ENCODE measurements at places on chromosomes 5 and 9.

DNA sequence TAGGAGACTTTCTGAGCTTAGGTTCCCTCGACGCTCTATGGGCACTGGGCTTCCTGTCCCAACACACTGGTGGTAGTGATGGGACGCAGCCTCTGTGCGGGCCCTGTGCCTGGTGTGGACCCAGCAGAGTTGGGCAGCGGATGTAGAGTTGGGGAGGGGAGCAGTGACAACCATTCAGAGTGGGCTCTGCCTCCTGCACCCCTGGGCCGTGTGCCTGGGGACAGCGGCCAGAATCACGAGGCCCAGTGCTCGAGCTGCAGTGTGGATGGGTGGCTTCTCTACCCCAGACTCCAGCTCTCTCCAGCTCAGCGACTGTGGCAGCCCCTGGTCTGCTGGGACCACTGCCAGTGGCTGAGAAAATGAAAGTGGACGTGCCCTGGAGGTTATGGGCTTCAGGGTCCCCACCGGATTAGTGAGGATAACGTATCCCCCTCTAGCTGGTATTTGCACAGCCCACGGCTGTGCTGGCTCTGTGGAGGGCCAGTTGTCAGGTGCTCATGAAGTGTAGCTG, 18.6 kb downstream of the RXRA start:
- DNase-seq, result no peak

- no peak for DNase-seq
Observed at GRCh38 chr9:545480-545879, 296.0 kb upstream of the DMRT1 start.

DNA sequence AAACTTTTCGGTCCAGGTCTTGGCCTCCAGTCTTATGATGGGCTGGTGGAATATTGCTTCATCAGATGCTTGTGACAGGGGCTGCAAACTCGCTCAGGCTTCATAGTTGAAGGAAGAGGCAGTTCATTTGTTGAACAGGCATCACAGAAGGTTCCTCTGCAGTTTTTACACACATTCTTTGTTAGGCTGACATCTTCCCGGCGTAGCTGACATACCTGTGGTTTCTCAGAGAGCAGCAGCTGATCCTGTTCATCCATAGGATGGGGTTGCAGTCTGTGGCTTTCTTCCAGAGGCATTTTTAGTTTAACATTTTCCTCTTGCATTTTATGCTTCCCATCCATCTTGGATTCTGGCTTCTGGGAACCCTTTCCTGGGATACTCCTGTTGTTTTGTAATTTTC, 1255.2 kb downstream of the EFNA5 start:
- DNase-seq, result no peak

DNA sequence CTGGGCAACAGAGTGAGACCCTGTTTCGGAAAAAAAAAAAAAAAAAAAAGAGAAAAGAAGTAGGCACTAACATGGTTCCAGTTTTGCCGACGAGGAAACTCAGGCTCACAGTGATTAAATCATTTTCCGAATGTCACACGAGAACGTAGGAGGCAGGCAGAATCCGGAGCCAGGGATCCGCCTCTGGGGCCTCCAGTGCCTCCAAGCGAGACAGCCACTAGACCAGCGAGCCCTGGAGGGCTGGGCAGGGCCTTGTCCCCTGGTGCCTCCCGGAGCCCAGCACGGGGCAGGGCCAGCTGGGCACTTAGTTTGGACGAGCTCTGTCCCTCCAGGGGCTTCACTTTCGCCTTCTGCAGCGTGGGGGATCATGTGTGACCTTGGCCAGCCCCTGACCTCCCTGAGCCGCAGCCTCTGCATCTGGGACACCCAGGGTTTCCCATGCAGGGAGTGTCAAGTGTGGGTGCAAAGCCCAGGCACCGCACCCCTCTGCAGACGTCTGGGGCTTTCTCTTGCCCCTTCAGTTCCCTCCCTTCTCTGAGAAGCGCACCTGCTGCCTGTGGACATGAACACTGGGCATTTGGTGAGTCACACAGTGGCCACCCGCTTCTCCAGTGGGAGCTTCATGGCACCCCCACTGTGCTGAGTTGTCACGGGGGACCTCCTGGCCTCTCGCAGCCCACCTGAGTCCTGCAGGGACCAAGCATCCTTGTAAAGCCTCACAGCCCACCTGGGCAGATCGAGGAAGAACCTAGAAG, 80.3 kb downstream of the RXRA start:
- DNase-seq, result no peak

DNA sequence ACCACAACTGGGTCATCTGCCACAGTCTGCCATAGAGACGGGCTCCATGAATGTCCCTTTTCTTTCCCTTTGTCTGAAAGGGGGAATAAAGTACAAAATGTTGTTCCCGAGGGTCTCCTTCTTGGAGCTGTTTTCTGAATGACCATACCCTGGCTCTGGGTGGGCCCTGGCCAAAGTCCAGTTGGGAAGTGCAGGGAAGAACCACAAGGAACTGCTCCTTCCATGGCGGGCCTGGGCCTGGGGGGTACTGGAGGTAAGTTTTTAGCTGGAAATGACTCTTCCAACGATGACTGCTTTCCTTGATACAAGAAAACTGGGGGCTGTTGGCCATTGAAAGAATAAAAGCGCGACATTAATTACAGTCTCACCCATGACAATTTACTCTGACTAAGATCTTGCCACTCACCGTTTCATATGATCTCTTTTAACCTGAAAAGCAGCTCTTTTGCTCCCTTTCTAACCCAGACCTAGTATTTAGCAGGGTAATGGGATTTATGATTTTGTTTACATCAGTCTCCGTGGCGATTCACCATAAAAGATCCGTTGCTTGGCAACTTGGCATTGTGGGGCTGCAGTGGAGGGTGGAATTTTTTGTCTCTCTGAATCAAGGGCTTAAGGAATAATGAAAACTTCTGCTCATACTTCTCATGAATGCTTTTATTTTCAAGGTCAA, 89.2 kb upstream of the PTCH1 start:
- DNase-seq, result peak; percentile 78

- no peak for DNase-seq
Observed at GRCh38 chr9:92649007-92649406, 20.9 kb downstream of the IPPK start.

DNA sequence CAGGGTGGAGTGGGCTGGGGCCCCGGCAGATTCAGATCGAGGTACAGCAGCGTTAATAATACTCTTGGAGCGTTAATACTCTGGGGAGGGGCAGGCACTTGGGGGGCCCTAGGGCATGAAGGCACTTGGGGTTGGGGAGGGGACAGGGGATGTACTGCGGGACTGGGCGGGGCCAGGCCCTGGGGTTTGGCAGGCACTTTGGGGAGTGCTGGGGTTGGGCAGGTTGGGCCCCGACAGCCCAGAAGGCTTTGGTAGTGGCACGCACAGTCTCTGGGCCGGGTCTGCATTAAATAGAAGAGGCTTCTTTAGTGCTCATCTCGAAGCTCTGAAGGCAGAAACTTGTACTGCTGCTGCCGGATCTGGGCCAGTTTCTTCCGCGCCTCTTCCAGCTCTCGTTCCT, 7.8 kb upstream of the TPM2 start:
- DNase-seq, result no peak

GRCh38 chr5:90193185-90193822, 216.3 kb downstream of the CETN3 start:
- no peak for DNase-seq

GRCh38 chr9:114085387-114085789, 7.3 kb upstream of the AMBP start:
- no peak for DNase-seq

DNA sequence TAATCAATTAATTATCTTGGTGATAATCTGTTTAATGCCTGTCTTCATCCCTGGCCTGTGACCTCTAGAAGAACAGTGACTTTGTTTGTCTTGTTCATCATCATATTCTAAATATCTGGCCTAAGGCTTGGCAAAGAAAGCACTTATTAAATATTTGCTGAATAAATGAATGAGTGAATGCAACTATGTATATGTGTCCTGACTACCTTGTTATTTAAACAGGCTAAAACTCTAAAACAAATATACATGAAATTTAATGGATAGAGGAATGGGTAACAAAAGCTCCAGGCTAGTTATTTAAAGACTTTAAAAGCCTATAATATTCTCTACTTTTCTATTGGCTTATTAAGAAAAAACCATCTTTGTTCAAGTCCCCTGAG, 91.7 kb upstream of the CER1 start:
- DNase-seq, result no peak

DNA sequence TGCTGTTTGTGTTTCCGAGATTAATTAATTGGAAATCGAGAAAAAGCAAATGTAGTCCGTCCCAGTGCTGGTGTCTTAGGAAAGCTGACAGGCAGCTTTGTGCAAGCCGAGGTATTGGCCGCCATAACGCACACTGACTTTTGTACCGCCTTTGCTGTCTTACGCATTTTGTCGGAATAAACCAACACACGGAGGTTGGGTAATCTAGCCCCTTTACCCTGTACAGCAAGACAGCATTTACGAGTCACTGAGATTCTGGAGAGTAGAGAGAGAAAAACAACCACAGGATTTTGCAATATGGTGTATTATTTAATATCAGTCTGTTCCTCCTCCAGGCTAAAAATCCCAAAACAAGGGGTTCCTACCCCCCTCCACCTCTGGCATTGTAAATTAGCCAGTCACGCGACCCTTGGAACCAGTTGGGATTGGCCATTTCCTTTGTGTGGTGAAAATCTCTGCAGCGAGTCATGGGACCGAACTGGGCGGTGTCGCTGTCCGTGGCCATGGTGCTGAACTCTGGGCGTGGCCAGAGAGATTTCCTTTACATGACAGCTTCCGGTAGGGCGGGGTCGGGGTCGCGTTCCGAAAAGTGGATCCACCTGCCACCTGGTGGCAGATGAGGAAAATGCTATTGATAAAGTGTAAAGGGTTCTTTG, 10.3 kb upstream of the PCDHB1 start:
- peak; percentile 98 for DNase-seq

DNA sequence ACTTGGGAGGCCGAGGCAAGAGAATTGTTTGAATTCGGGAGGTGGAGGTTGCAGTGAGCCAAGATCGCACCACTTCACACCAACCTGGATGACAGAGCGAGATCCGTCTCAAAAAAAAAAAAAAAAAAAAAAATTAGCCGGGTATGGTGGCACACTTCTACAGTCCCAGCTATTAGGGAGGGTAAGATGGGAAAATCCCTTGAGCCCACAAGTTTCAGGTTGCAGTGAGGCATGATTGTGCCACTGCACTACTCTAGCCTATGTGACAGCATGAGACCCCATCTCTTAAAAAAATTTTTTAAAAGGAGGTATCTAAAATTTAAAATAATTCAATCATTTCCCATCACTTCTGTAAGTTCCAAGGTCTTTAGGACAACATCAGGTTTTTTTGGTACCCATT, 26.0 kb downstream of the PSIP1 start:
- no peak for DNase-seq

- DNase-seq, result no peak
Observed at GRCh38 chr5:91928754-91929521, 545.8 kb upstream of the ARRDC3 start.

DNA sequence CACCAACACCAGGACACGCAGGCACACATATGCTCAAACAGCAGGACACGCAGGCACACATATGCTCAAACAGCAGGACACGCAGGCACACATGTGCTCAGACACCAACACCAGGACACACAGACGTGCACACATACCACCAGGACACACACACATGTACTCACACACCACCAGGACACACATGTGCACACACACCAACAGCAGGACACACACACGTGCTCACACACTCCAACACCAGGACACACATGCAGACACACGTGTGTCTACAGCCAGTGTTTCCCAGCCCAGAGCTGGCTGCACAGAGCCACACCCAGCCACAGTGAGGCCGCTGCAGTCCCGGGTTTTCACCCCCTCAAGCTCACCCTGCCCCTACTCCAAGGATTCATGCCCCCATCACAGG, 25.0 kb upstream of the SLC12A7 start:
- no peak for DNase-seq

DNA sequence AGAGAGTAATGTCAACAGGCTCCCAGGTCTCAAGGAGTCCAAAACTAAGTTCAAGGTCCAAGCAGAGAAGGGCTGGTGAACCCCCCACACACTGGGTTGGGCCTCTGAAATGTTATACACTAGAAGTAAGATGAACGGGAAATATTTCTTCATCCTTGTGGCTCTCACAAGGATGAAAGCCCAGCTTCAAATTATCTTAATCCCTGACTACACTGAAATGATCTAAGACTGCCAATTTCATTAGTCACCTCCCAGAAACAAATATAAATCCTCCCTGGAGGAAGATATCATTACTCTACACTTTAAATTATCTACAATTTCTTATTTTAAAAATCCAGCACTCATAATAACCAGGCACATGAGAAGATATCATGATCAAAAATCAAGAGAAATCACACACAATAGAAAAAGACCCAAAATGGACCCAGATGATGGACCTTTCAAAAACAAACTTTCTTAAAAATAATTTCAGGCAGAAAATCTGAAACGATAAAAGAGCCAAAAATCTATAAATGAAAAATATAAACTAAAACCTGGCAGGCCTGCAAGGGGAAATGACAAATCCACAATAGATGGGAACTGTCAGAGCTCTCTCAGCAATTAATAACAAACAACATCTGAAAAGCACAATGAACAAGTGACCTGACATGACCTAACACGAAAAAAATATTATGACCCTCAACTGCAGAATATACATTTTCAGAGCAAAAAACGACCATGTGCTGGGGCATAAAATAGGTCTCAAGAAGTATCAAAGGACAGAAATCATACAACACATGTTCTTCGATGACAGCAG, 117.4 kb downstream of the GPR21 start:
- no peak for DNase-seq

DNA sequence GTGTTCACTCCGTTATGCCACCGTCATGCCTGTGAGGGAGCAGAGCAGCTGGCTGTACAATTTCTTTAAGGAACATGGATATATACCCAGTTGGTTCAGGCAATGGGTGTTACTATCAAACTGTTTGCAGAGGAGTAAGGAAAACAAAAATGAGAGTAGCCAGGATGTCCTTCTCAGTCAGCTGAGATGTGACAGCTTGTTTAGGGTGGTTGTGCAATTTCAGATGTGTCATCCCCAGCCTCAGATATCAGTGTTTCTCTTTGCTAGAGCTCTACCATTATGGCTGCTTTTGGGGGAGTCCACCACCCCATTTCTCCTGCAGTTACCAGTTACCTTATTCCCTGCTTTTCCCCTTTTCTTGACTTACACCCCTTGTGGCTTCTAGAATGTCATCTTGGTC, 135.2 kb upstream of the SLC24A2 start:
- no peak for DNase-seq

- DNase-seq, result no peak
Observed at GRCh38 chr5:56313004-56313531, 79.9 kb upstream of the ANKRD55 start.

GRCh38 chr9:68644831-68645230, 60.2 kb upstream of the PIP5K1B start:
- no peak for DNase-seq

- DNase-seq, result no peak
Observed at GRCh38 chr5:96691503-96692303, 29.5 kb downstream of the CAST start.

GRCh38 chr5:9713356-9713755, 83.2 kb upstream of the TAS2R1 start:
- DNase-seq, result peak; percentile 89

GRCh38 chr9:114774524-114774923, 31.3 kb downstream of the TNFSF15 start:
- DNase-seq, result no peak
